NCI-H2029 treated with DMSO at 0.1 percent for 48 hours (cell line): ENCODE measurements at places on chromosomes 13 and 19.

DNA sequence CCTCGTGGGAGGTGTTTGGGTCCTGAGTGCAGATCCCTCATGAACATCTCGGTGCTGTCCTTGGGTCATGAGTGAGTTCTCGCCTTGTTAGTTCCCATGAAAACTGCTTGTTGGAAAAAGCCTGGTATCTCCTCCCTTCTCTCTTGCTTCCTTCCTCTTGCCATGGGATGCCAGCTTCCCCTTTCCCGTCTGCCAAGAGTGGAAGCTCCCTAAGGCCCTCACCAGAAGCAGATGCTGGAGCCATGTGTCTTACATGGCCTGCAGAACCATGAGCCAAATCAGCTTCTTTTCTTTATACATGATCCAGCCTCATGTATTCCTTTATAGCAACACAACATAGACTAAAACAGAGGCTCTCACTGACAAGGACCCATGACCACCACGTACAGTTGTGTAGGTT lies 8.2 kb downstream of the ADGRE2 start:
- DNase-seq: no peak

DNA sequence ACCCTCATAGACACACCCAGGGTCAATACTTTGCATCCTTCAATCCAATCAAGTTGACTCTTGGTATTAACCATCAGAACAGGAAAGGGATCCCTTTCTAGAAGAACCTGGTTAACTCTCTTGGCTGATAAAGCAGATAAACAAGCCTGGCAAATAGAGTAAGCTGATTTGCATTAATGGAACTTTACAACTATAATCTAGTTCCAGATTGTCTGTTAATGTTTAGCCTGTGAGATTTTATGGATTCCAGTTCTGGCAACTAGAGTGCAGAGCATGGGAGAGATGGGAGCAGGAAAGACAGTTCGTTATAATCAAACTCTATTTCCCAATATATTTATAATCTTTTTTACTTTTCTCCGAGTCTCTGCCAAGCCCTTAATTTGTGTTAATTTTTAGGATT lies 272.6 kb upstream of the KLHL1 start:
- DNase-seq: no peak

DNA sequence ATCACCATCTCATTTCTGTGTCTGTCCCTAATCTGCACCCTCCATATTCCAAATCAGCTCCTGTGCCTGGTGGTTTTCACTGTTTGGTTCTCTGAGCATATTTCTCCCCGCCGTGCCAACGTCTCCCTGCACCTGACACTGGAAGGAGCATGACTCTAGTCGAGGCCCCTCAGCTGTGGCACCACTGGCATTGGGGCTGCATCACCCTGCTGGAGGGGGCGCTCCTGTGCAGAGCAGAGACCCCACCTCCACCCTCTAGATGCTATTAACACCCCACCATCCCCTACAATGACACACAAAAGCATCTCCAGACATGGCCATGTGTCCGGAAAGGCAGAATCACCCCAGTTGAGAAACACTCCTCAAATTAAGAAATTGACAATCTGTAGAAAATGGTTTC lies 20.8 kb downstream of the ZSCAN5C start:
- DNase-seq: no peak

DNA sequence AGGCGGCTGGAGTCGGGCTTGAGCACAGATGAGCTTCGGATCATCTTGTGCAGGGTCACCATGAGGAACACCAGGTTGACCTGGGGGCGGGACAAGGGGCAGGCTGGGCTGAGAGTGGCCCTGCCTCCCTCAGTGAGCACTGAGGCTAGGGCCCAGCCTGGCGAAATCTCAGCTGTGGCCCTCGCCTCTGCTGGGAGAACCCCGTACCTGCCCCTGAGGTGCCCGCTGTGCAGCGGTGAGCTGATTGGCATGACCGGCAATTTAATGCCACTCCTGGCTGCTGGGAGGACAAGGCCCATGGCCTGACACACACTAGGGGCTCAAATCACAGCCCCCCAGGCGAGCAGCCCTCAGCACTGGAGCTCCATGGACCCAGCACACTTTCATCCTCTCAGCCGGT lies 19.7 kb upstream of the ASF1B start:
- DNase-seq: no peak

DNA sequence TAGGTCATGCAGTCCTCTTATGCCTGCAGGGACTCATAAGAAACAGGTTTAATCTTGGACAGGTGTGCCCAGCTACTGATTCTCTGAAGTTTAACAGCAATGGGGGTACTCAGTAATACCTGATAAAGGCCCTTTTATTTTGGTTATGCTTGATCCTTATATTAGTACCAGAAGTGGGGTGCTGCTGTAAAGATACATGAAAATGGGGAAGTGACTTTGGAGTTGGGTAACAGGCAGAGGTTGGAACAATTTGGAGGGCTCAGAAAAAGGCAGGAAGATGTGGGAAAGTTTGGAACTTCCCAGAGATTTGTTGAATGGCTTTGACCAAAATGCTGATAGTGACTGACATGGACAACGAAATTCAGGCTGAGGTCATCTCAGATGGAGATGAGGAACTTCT lies 14.6 kb upstream of the TMTC4 start:
- DNase-seq: no peak

DNA sequence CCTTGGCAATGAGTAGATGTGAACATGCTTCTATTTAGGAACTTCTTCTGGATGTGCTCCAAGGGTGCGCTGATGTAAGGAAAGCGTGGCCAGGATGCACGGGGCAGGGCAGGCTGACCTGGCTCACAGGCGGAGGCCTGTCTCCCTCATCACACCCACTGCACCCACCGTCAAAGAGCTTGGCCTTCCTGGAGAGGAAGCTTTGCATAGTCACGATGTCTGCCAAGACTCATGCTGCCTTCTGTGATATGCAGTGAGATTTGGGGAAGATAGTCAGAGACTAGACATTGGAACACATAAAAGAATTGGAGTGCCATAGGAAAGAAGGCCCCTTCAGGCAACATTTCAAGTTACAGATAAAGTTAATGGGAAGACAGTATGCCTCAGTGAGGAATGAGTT lies 82.0 kb downstream of the MYO16 start:
- DNase-seq: no peak

DNA sequence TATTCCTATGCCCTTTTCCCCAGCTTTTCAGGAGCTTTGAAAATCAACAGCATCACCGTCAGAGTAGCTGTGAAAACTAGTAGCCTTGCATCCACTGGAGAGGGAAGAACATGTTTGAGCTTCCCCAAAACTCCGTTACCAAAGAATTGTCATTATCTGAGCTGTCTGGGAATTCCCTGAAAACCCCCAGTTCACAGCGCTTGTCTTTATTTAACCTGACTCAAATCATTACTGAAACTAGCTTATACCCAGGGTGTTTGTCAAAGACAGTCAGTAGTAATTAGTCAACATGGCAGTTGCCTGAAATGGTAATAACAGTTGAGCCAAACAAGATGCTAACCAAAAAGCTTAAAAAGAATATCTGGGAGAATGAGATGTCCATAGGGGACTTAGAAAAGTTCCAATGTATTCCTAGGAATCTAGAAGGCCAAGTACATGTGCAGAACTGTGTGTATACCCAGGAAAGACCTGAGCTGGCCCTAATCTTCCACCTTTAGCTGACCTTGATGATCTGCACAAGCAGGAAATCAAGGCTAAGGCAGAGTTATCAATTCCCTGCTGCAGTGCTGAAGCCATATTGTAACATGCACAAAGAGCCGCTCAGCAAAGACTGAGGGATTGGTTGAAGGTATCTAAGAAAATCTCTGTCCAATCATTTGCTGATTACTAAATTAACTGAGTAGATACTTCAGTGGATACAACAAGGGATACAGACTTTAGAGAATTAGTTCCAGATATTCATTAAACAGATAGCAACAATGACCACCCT lies 130.8 kb downstream of the KL start:
- no peak for DNase-seq

- no peak for DNase-seq
Observed at GRCh38 chr19:41870401-41870873, 6.6 kb upstream of the CD79A start.

DNA sequence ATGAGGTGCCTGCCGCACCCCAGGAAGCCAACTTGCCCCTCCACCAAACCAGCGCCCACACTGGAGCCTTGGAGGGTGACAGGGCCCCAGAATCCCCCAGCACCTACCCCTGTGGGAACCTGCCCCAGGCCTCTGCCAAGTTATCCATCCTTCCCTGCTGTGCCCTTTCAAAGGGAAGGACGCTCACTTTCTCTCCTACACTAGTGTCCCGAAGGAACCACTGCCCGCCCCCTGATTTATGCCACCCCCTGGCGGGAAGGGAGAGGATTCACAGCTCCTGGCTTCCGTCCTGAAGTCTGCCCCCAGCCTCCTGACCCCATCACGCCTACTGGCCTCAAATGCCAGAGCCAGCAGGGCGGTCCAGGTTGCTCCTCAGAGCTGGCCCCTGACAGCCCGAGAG lies 1.4 kb downstream of the EVI5L start:
- no peak for DNase-seq

GRCh38 chr19:49326165-49326704 lies 1.2 kb upstream of the SLC6A16 start:
- no peak for DNase-seq
